ENCODE measurements at places on chromosomes 12 and 14.

DNA sequence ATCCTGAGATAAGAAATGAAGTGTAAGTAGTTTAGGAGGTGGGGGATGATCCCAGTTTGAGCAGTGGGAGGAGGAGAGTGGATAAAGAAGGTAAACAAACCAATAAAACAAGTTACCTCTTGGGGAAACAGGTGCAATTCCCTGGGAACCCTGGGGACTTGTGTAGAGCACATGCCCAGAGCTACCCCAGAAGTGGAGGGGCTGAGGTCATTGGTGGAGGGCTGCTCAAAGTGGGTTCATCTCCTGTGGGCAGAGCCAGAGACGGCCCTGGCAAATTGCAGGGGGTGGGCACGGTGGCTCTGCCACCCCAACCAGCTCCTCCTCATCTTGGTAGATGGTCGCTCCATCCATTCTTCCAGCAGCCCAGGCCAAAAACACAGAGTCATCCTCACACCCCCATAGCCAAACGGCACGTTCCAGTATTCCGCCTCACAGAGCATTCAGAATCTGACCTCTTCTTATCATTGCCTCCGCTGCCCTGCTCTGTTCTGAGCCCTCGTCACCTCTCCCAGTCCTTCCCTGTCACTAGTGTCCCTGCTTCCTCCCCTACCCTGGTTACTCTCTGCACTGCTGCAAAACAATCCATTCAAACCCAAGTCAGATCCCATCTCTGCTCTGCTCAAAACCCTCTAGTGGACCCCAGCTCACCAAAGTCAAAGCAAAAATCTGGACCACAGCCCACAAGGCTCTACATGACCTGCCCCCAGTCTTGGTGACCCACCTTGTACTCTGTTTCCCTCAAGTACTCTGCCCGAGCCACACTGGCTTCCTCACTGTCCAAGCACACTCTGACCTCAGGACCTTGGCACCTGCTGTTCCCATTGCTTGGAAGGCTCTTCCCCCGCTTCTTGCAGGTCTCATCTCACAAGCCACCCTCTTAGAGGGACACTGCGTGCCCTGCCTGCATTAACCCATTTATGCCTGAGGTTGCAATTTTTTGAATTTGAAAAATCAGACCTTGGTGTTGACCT lies 5.5 kb downstream of the CYP46A1 start:
- DNase-seq = no peak

DNA sequence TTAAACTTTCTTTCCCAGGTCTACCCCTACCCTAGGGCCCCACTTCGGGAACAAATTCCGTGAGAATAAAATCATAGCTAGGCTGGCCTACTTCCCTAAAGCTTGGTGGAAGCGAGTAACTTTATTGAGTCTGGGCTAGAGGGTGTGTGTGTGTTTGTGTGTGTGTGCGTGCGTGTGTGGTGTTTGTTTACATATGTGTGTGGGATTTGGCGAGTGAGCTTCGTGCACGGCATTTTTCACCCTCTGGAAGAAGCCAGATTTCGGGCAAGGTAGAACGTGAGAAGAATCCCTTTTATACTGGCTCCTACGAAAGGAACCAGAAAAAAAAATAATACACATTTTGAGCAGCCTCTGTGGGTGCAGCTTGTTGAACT lies 7.5 kb upstream of the LHX5 start:
- DNase-seq = no peak

GRCh38 chr12:53336181-53336681 lies at the start of gene SP7:
SP7 (minus strand) TSS chr12:53336354; CDS start chr12:53335646, 708 bp downstream.
- peak; percentile 87 for DNase-seq

- no peak for DNase-seq
Observed at GRCh38 chr12:42744539-42745182, 155.1 kb upstream of the PRICKLE1 start.

GRCh38 chr12:49708851-49709250 lies 1.6 kb upstream of the FMNL3 start:
- DNase-seq = no peak

DNA sequence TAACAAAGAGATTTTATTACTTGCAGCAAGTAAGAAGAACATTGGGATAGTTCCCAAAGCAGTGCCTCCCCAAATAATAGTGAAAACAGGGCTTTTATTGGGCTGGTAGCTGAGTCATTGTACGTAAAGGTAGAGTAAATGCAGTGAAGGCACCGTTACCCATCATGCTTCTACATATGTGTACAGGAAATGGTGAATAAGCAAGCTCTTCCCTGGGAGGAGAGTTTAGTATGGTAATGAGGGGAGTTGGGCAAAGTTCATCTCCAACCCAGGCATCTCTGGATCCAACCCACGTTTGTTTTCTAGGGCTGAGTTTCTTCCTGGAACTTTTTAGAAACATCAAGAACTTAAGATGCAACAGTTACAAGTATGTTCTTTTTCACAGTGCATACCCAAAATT lies 56.2 kb downstream of the KCNK13 start:
- no peak for DNase-seq

DNA sequence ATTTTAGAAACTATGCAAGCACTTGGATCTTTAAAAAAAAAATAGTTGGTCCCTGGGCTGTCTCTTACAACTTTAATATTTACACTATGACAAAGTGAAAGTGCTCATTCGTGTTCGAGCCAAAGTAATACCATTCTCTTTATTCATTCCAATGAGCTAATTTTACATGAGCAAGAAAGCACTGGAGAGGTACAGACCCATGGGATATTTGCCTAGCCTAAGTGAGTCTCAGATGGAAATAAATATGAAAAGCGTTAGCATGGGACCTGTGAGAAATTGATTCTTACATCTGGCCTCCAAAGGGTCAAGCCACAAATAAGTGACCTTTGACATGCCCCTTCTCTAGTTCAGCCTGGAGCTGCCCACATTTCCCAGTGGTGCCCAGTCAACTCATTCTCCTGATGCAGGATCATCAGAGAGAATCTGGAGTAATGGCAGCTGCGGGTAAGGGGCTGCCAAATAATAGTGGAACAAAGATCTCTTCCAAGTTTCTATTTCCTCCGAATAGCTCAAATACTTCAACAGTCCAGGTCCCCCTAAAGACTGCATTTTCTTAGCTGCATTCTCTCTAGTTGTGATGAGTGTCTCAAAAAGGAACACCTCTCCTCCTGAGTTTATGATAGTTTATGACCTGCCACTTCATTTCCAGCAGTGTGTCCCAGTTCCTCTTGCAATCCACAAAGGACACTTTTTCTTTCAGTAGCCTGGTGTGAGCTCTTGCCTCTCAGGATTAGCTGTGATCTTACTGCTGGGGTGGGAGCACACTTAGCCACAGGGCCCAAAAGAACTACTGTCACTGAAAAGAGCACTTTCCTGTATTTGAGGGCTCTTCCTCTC lies 208.2 kb downstream of the DAD1 start:
- no peak for DNase-seq

- no peak for DNase-seq
Observed at GRCh38 chr12:41629611-41630010, 441.5 kb downstream of the PDZRN4 start.

DNA sequence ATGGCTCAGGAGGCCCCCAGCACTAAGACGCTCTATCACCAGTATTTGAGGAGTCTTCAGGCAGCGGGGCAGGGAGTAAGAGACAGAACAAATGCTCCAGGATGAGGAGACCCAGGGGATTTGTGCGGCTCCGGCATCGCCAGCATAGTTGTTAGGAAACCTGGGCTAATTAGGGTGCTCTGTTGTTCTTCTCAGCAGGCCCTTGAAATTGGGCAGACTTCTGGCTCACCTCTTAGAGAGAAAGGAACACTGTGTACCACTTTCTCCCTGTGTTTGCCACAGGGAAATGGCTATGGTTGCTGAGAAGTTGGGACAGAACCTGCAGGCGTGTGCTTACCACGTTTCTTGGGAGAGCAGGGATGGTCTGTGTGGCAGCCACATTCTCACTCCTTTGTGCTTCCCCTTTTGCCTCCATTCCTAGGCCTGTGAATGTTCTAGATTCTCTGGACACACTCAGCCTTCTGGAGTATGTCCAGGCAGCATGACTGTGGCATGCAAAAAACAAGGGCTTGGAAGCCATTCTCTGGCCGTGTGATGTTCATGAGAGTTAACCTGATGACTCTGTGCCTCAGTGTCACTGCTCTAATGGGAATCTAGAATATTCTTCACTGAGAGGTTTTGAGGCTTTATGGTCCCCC lies 109.0 kb downstream of the CHST11 start:
- DNase-seq = peak; percentile 29

- DNase-seq = no peak
Observed at GRCh38 chr12:53059434-53060063, 9.7 kb downstream of the TNS2 start.

DNA sequence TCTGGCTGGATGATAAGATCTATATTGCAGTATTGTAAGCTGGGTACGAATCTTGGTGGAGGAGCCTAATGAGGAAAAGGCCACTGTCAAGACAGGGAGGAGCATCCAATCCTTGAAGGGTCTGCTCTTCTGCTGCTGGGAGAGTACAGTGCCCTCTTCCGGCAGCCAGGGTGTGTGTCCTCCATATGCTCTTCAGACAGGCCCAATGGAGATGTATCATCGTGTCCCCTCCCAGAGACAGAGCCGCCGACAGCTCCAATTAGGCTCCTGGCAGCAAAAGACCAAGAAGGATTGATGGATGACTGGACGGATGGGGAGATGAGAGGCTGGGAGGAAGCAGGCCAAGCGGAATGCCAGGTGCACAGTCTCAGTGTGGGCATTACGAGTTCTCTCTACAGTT lies 51.6 kb upstream of the PIWIL1 start:
- no peak for DNase-seq

GRCh38 chr14:22900081-22900799 lies 17.2 kb downstream of the REM2 start:
- peak; percentile 73 for DNase-seq

DNA sequence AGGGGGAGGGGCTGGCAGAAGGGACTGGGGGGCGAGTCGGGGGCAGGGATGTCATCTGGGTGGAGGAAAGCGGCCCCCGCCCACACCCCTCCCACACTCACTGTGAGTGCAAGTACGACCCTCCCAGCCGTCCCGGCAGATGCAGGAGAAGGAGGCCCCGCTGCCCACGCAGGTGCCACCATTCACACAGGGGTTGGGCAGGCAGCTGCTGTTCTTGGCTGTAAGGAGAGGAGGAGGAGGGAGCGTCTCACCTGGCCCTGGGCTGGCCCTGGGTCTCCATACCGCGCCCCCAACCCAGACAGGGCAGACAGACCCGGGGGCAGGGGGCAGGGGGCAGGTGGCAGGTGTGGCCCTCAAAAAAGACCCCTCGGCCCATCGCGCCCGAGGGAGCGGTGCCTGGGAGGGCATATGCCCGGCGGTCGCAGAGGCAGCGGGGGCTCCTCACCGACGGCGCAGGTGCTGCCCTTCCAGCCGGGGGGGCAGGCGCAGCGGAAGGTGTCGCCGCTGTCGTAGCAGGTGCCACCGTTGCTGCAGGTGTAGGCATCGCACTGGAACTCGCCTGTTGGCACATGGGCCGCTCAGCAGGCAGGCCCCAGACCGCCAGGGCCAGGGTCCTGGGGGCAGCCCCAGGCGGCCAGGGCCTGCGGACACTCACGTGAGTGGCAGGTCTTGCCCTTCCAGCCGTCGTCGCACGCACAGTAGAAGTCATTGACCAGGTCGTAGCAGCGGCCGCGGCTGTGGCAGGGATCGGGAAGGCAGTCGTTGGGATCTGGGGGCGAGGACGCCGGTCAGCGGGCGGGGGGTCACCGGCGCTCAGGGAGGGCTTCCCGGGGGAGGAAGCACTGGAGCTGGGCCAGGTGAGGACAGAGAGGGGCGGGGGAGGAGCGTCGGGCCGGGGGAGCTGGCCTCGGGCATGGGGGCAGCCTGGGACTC lies 20.6 kb downstream of the JAG2 start:
- DNase-seq = no peak

GRCh38 chr14:35403114-35403602 lies 1.4 kb downstream of the NFKBIA start:
- no peak for DNase-seq

DNA sequence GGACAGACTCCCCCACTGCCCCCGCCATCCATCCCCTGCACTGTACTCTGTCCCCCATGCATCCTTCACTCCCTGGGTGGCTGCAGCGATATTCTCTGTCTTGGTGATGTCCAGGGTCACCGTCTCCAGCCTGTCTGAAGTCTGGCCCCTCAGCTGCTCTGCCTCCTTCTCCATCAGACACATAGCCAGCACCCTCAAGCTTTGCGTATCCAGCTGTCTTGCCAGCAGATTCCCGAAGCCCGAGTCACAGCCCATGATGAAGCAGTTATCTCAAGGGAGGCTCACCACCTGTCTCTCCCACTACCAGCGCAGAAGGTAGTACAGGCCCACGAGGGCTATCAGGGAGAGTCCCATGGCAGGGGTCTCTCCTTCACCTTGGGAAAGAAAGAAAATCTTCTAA lies 77.8 kb downstream of the HSD17B6 start:
- no peak for DNase-seq

- DNase-seq = no peak
Observed at GRCh38 chr14:90191585-90191984, 64.8 kb upstream of the PSMC1 start.

- DNase-seq = no peak
Observed at GRCh38 chr12:109497675-109498074, 20.2 kb downstream of the UBE3B start.

- no peak for DNase-seq
Observed at GRCh38 chr12:65765436-65765813, 58.9 kb upstream of the HMGA2 start.

GRCh38 chr14:56202256-56202655 lies 84.0 kb downstream of the PELI2 start:
- DNase-seq = no peak

- DNase-seq = no peak
Observed at GRCh38 chr14:101062065-101062450, 158.5 kb upstream of the RTL1 start.

DNA sequence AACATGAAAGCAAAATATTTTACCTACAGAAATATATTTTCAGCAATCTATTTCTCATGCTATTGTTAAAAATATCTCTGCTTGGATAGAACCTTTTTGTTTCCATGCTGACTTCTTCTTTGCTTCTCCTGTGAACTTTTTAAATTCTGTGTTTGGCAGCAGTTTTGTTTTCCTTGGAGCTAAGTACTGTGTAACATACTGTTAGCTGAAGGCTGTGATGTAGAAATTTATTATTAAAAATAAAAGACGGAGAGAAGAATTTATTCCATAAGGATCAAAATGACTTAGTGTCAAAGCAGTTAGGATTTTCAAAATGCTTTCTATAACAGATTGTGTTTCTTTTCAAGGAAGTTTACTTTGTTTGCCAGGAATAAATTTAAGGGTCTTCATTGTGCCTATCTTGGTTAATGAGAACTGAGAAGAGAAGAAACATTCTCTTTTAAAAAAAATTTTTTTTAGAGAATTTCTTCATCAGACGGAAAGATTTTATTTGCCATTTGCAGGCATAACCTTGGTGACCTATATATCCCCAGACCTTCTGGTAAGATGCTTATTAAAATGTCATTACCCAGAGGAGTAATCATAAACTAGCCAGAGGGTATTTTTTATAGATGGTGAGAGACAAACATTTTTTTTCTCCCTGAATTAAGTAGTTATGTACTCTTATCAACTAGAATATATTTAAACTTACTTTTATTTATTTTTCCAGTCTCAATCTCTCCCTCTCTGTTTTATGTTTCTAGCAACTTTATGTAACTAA lies 147.1 kb upstream of the SLCO1C1 start:
- no peak for DNase-seq

DNA sequence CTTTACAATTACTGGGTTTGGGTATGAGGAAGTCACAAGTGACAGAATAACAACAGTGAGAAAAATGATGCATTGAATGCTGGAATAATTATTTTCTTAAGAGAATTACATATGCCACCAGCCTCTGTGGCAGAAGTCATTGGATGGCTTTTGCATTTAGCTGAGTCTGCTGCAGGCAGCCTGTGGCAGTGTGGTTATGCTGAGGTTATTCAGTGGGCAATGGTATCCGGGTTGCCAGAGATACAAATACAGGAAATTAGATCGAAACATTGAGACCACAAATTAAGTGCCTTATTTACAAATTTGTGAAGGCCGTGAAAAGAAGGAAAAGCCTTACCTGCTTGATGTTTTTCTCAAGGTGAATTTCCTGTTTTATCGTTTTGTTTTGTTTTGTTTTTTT lies 1050.0 kb downstream of the GALC start:
- no peak for DNase-seq
